ENCODE measurements at places on chromosomes 1 and 21.

DNA sequence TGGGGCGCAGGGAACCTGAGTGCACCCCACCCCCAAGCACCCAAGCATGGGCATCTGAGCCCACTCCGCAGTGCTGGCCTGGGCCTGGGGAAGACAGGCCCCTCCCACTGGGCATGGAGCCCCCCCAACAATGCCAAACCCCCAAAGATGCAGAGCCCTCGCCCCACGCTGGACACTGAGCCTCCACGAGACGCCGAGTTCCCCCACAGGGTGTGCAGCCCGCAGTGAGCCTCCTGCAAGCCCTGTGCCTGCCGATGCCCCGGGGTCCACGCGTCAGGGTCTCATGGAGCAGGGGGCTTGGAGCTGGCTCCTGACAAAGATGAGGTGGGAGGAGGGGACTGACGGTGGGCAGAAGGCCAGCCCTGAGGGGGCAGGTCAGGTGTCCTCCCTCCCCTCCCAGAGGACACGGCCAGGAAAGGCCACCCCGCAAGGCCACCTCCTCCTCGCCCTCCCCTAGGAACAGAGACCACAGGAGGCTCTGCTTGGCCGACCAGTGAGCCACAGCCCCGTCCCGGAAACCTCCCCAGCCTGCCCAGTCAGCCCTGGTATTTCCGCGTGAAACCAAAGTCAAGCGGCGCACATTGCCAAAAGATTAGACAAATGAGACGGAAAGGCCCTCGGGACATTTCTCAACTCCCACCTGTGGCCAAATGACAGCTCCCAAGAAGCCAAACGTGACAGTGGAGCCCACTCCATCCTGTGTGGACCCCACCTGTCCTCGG is 33.4 kb downstream of the MEGF6 start:
- DNase-seq: no peak

DNA sequence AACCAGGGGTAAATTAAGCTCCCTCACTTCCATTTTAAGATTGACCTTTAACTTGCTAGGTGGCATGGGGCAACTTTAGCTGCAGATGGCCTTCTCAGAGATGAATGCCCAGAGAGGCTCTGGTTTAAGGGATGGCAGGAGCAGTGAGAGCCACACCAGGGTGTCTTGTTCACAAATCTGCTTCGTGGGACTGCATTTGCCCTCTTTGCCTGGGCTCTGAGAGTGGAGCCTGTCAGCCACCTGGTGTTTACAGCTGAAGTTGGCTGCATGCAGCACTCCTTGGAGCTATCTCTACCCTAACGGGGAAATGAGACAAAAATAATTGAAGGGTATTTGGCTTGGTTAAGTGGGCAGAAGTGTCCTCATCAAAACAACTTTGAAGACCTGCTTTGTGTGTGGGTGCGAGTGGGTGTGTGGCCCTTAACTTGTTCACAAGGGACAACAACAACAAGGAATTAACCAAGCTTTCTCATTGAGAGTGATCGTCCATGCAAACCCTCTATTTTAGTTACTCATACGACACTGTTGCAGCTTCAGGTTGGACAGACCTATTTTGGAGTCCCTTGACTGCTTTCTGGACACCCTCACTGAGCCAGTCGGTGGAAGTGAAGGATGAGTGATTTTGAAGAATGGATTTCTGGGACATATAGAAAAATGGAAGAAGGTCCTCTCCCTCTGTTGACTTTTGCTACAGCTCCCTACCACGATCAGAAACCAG is 29.8 kb downstream of the PGM1 start:
- DNase-seq: no peak

- DNase-seq: no peak
These were observed 3.6 kb downstream of the ECM1 start for GRCh38 chr1:150511551-150511950.

GRCh38 chr1:205517288-205517687 is 12.8 kb downstream of the CDK18 start:
- DNase-seq: no peak

GRCh38 chr1:2605509-2606395 is 19.2 kb downstream of the PRXL2B start:
- no peak for DNase-seq

DNA sequence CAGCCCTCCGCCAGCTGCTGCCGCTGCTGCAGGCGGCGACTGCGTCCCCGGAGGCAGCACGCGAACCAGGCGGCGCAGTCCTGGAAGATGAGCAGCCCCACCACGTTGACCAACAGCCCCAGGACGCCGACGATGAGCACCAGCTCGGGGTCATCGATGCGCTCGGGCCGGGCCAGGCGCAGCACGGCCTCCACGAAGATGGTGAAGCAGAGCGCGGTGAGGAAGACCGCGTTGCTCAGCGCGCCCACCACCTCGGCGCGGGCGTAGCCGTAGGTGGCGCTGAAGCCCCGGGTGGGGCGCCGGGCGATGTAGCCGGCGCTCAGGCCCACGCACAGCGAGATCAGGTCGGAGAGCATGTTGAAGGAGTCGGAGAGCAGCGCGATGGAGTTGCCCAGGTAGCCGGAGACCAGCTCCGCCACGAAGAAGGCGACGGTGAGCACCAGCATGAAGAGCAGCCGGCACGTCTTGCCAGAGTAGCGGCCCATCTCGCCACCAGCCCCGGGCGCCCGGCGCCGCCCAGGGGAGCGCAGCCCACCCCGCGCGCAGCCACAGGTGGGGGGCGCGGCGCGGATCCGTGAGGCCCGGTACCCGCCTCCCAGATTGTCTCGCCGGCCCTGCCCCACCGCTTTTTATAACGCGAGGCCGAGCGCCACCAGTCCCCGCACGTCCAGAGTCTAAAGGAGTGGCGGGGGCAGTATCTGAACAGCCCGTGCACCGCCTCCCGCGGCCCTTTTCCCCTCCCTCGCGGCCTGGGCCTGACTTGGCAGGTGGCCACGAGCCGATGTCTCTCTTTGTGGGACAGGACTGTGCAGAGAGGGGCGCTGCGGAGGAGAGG is at the start of gene SLC30A10:
Gene SLC30A10 (minus strand): TSS at position 602 of the 835 bp plus-strand sequence. CDS start 117 bp downstream, at position 485.
- peak; percentile 32 for DNase-seq

DNA sequence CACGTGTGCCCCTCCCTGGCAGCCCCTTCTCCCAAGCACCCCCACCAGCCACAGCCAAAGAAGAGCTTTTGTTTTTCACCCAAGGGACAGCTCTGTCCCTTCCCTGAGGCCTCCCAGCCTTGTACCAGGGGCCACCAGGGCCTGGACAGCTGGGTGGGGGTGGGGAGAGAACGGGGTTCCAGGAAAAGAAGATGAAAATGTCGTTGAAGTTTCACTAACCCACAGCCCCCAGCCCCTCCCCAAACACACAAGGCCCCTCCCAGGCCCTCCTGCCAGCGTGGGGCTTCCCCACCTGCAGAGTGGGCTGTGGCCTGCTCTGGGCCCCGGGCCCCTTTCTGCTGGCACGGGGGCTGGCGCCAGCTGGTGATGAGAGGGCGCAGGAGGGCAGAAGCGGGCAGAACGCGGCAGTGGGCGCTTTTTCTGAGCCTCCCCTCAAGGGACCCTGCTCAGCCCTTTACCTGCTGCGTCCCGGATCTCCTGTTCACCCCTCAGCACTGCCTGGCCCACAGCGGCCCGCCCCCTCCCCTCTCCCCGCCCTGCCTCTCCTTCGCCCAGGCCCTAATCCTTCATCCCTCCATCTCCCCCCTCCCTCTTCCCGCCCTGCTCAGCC is 5.5 kb upstream of the ANKRD65 start:
- DNase-seq: no peak

DNA sequence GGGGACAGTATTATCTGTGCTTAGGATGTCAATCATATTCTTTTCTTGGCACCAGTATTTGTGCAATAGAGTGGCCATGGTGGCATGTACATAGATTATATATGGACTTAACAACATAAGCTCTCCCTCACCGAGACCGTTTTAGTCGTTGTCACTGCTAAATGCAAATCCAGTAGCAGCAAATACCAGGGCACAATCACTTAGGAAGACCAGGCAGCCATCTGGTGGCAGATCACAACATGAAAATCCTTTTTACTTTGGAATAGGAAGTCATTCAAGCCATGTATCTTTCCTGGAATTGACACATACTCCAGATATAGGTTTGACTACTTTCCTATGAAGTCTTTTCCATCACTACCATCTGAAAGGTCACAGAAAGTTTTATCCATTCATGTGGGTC is 53.2 kb upstream of the C1orf87 start:
- no peak for DNase-seq

DNA sequence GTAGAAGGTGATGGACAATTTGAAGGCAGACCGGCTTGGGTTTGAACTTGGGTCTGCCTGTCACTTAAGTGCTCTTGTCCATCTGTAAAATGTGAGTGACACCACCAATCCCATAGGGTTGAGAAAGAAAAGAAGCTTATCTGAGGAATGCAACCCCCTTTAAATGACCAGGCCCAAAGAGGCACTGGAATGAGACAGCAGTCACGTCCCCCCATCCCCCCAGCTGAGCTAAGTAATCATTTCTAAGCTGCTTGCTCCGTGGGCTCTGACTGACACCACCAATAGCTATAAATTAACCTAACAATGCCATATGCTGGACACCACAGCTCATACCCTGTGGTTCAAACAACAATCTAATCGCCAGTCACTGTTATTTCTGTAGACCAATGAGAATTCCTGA is 15.1 kb downstream of the LCA5L start:
- DNase-seq: no peak

- no peak for DNase-seq
These were observed 29.0 kb downstream of the ETS2 start for GRCh38 chr21:38834725-38835124.

DNA sequence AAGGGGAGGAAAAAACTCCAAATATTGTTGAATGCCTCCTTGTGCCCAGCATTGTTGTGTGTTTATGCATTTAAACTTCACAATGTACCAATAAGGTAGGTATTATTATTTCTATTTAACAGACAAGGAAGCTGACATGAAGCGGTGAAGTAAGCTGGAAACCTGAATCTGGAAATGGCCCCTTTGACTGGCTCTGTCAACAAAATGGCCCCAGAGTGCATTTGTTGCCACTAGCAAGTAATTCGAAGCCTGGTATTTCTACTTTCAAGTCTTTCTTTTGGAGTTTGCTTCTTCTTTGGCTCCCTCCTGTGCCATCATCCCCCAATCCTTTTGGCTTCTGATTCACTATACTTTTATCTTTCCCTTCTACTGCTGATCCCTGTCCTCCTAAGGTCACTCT is 23.1 kb downstream of the CRYZL1 start:
- no peak for DNase-seq

GRCh38 chr21:38771536-38771935 is 34.2 kb upstream of the ETS2 start:
- no peak for DNase-seq

GRCh38 chr1:91725989-91726721 is 159.8 kb downstream of the TGFBR3 start:
- no peak for DNase-seq

GRCh38 chr21:23131177-23131576 is 2133.0 kb downstream of the NCAM2 start:
- DNase-seq: no peak

DNA sequence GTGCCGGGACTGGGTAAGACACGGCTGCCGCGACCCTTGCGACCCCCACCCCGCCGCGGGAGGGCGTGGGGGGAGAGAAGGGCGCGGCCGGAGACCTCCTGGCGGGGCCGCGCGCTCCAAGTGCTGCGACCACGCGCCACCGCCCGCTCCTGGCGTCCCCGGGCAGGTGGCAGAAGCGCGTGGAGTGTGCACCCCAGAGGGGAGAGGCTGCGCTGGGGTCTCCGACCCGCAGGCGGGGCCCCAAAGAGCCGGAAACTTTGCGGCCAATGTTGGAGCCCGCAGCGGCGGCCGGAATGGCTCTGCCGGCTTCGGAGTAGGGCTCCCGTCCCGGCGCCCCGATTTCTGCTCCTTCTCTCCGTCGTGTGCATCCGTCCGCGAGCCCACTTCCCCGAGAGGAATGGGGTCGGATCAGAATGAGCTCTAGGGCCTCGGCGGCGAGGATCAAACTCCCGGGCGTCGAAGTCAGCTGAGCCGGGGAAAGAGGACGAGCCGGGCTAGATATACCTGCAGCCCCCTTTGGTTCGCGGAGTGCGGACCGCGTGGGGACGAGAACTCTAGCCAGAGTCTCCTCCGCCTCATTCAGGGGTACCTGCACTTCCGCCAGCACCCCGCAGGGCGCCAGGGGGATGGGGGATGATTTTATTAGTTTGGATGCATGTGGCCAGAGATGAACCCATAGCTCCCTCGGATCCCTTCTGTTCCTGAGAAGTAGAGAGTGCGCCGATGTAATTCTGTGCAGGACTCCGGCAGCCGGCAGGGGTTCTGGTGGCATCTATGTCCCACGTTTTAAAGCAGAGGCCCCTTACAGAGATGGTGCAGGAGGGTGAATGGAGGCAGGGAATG is 751 bp downstream of the STUM start:
- peak; percentile 13 for DNase-seq

DNA sequence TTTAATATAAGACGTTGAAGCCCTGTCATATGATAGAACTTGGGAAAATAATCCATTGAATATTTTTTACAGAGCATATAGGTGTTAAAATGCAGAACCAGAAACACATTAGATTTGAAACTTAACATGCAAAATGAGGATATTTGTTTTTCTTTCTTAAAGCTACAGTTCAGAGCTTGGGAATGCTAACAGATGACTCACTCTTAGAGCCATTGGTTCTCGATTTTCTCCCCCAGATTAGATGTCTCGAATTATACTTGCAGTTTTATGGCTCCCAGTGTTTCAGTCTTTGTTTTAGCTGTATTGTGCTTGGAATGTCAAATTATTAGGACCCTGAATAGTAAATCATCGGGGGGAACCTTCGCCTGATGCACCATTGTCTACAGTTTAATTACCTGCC is 575.7 kb upstream of the ZP4 start:
- DNase-seq: no peak

DNA sequence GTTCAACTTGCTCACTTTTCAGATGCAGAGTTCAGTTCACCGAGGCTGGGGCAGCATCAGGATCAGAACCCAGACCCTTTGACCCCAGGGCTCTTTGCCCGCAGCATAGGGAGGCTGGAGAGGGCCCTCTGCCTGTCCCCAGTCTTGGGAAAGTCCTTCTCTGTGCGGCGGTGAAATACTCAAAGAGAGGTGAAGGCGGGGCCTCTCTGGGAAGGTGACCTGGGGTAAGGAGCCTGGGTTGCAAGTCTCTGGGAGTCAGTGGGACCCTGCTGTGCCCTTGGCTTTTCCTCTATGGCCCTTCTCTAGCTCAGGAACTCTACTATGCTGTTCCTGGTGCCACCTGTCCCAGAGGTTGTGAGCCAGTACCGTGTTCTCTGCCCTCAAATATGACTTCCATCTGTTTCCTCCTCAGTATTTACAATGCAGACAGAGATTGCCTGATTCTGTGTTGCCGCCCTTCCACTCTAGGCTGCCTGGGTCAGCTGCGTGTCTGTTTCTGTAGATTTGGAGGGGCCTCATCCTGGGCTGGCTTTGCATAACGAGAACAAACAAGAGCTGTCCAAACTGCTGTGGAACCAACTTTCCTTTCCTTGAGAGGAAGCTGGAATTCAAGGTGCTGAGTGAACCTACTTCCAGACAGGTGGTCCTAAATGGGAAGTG is 18.7 kb upstream of the ZBTB21 start:
- DNase-seq: peak; percentile 68
